ENCODE measurements at places on chromosomes 7 and 10. TPM values are rescaled to one million over a fixed set of nuclear protein-coding genes. Genes with fewer than 3 reads are reported as not detected.

Gene IDI2
- not detected for total RNA-seq

- no peak for DNase-seq
Observed at GRCh38 chr10:21721000-21721665, 187.1 kb downstream of the MLLT10 start.

DNA sequence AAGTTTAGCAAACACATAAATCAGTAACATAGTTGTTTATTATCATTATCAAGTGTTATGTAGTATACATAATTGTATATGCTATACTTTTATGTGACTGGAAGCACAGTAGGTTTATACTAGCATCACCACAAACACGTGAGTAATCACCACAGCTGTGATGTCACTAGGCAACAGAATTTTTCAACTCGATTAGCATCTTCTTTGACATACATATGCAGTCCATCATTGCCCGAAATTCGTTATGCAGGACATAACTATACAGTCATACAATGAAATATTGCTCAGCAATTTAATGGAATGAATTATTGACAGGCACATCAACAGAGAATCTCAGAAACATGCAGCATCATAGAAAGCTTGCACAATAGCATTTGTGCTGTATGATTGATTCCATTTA lies 77.7 kb downstream of the LSM5 start:
- no peak for DNase-seq

DNA sequence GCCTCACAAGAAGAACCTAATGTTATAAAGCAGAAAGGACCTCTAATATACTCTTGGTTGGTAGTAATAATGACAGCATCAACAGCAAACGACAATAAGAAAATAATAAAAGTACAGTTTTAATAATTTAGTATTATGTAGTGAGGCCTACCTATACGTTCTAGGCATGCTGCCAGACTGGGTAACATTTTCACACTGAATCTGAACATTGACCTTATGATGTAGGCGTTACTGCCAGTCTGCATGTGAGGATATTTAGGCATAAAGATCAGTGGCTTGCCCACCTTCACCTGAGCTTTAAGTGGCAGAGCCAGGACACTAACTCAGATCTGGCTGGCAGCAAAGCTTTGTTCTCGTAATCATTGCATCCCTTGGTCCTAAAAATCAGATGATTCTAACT lies 2.5 kb downstream of the FGL2 start:
- DNase-seq: no peak

- DNase-seq: no peak
Observed at GRCh38 chr10:48314107-48314506, 7.6 kb downstream of the MAPK8 start.

DNA sequence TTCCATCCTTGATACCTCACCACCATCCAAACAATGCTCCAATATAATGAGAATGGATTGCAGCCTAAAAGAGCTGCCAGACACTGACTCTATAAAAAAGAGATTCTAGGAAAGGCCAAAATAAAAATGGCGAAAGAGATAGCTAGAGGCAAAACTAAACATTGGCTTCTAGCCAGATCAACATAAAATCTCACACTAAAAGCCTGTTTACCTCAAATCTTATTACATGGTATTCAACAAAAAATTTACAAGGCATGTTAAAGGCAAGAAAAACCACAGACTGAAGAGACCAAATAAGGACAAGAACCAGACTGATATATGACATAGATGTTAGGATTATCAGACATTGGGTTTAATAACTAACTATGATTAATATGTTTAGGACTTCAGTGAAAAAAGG lies 1127.0 kb downstream of the DNAJB9 start:
- DNase-seq: no peak

DNA sequence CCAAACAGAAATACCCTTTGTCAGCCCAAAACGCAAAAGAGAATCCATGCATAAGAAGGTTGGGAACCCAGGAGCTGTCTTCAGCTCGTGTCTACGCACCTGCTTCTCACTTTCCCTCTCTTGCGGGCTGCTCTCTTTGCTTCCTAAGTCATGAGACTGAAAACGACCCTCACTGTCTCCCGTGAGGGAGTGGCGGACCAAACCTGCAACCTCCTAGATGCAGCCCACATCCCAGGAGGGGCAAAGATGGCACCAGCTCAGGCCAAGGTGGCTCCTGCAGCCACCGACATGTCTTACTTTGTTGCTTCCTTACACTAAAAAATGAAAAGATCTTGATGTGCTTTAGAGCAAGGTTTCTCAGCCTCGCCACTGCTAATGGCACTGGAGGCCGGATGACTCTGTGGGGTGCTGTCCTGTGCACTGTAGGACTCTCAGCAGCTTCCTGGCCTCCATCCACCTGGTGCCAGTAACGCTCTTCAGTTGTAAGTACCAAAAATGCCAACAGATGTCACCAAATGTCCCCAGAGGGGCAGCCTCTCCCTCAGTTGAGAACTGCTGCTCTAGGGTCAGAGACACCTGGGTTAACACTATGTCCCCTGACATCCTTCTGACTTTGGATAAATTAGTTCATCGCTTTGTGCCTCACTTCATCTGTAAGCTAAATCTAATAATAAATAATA lies 179.8 kb upstream of the PFKP start:
- no peak for DNase-seq

Gene CPA5
- total RNA-seq: not detected

- no peak for DNase-seq
Observed at GRCh38 chr7:114112806-114113205, 194.0 kb upstream of the PPP1R3A start.

GRCh38 chr7:70574970-70575799 lies 556.8 kb upstream of the GALNT17 start:
- peak; percentile 63 for DNase-seq

DNA sequence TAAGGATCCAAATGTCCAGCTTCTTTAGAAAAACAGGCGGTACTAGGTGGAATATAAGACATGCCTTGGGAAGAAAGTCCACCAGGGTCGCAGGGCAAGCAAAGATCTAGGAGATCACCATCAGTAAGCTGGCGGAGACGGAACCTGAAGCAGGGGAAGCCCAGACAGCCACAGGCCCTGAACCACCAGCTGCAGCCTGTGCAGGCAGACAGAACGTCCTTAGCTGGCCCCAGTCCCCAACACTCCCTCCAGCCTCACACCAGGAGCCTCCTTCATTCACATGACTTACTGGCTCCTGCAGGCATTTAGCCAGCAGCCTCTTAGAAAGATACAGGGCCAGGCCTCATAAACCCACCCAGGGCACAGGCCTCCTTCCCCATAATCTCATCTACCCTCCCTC lies 17.4 kb downstream of the RGS10 start:
- DNase-seq: no peak

GRCh38 chr7:130970696-130971095 lies 236.7 kb upstream of the KLF14 start:
- no peak for DNase-seq

- no peak for DNase-seq
Observed at GRCh38 chr7:983004-983615, at the start of gene CYP2W1. Gene CYP2W1 (plus strand): TSS chr7:983181. CDS start chr7:983212, 31 bp downstream.

DNA sequence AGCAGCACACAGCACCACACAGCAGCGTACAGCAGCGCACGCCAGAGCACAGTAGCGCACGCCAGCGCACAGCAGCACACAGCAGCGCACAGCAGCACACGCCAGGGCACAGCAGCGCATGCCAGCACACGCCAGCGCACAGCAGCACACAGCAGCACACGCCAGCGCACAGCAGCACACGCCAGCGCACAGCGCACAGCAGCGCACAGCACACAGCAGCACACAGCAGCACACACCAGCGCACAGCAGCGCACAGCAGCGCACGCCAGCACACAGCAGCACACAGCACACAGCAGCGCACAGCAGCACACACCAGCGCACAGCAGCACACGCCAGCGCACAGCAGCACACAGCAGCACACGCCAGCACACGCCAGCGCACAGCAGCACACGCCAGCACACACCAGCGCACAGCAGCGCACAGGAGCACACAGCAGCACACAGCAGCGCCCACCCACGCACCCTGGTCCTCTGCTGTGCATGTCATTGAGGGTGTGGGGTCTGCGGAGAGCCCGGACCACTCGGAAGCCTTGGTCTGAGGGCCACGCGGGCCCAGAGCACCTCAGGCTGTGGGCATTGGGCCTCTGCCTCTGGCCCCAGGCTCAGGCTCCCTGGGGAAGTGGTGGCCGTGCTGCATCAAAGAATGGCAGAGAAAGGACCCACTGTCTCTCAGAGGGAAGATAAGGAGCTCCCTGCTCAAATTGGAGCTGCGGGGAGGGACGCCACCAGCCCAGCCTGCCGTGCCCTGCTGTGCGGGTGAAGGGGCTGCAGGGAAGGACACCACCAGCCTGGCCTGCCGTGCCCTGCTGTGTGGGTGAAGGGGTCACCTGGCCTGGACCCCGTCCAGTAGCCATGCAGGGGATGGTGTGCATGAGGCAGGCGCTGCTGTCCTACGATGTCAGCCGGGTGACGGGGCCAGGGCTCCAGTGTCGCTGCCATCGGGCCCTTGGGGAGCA lies 27.5 kb upstream of the GPR146 start:
- DNase-seq: no peak

Data from adrenal gland (tissue), 19 donors.